ENCODE measurements at places on chromosomes 4 and X. TPM values are rescaled to one million over a fixed set of nuclear protein-coding genes. Genes with fewer than 3 reads are reported as not detected.

Gene ADH4
- not detected for total RNA-seq

Gene TAF7L
- 0.09 TPM for total RNA-seq

Gene DRD5
- total RNA-seq, result not detected

Gene ZBTB49
- 3.8 TPM for total RNA-seq

Gene SYNPO2
- 0.85 TPM for total RNA-seq

Gene ART3
- total RNA-seq, result under 0.01 TPM

Gene SRPX
- total RNA-seq, result 151 TPM

Gene SPRY1
- 8.7 TPM for total RNA-seq

Gene ITM2A
- 14.5 TPM for total RNA-seq

Gene ZXDA
- total RNA-seq, result 8.3 TPM

Gene DGAT2L6
- total RNA-seq, result not detected

Gene MTNR1A
- not detected for total RNA-seq

Gene CRMP1
- total RNA-seq, result under 0.01 TPM

Gene ASMT
- not detected for total RNA-seq

Gene RASL11B
- total RNA-seq, result not detected

Gene TRIM2
- 17.3 TPM for total RNA-seq
